Natural killer cell treated with Interleukin-12 subunit alpha and Interleukin-12 subunit beta and Interleukin-15 and Interleukin-18, amount 100 ng/mL, for 72 hours (primary cell): ENCODE measurements at places on chromosomes 2 and 18. TPM values are rescaled to one million over a fixed set of nuclear protein-coding genes. Genes with fewer than 3 reads are reported as not detected.

The CCDC85A gene
- not detected for total RNA-seq

The C2orf78 gene
- total RNA-seq: not detected

The IL36G gene
- not detected for total RNA-seq

The POTEI gene
- total RNA-seq: not detected

The GRB14 gene
- not detected for total RNA-seq

The SCYGR4 gene
- not detected for total RNA-seq

The IL1R2 gene
- not detected for total RNA-seq

The KIAA2012 gene
- total RNA-seq: not detected

The GALNT5 gene
- 0.10 TPM for total RNA-seq

The CROCC2 gene
- not detected for total RNA-seq

- DNase-seq: no peak
Observed at GRCh38 chr2:54332386-54332785, 76.4 kb upstream of the TSPYL6 start.

- peak; percentile 23 for DNase-seq
Observed at GRCh38 chr18:45825258-45826044, at the start of gene SIGLEC15. Gene SIGLEC15 (plus strand): TSS chr18:45825675. CDS start chr18:45825729, 54 bp downstream.

DNA sequence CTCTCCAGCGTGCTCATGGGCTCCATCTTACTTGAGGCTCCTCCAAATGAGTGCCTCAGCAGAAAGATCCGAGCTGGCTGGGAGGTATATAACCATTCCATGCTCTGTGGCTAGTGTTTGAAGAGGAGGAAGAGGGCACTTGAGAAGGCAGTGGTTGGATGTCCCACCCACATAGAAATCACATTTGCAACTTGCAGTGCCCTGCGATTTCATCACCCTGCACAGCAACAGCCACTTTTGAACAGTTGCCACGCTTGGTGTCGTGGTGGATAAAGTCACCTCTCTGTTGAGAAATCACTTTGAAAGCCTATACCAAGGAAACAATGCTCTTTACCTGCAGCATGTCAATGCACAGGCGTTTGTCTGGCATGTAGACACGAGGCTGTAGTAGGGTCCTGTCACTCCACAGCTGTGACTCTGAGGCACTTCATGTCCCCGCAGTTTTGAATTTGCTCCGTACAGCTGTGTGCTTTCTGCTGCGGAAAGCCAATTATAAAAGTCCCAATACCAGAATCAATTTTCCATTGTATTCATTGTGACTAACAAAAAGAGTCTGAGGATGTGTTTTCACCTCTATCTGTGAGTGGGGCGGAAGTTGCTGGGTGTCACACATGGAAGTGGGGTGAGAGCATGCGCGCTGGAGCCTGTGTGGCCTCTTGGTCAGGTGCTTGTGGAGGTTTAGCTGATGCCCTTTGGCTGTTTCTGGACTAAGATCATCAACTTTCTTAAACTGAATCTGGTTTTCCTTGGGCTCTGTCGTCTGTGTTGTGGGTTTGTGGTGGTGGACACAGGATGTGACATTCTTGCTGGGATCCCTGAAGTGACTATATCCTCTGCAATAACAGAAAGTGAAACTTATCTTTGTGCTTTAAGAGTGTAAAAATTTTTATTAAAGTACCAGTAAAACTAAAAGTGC lies 2.8 kb downstream of the CNDP2 start:
- peak; percentile 87 for DNase-seq

DNA sequence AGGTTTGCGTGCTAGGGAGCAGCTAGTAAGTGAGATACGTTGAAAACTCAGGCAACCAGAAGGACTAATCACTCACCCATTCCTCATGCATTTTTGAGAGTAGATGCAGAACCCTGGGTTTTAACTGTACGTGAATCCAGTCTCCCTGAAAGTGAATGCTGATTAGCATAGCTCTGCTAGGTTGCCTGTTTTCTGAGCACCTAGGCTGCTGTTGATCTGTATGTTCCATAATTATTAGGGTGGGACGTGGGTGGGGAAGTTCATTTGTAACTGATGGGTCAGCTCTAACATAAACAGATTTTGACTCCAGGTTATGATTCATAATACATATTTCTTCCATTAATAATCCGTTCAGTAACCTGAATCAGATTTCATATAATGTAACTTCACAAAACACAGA lies 379.0 kb upstream of the FANCL start:
- DNase-seq: no peak

- no peak for DNase-seq
Observed at GRCh38 chr2:38734299-38735058, 16.7 kb downstream of the SRSF7 start.

DNA sequence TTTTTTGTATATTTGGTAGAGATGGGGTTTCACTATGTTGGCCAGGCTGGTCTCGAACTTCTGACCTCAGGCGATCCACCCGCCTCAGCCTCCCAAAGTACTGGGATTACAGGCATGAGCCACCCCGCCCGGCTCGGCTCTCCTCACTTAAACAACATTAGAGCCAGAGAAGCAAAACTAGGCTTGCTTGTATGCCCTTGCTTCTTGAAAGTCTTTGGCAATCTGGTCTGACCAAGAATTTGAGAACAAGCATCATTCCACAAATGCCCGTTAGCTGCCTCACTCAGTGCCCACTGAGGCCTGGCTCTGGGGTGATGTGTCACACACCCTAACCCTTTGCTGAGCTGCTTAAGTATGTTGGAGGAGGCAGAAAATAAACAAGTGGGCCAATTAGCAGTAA lies 33.5 kb downstream of the SOWAHC start:
- DNase-seq: peak; percentile 16

- no peak for DNase-seq
Observed at GRCh38 chr2:85933753-85934594, 45.2 kb upstream of the ST3GAL5 start.

- DNase-seq: no peak
Observed at GRCh38 chr18:4455113-4455811, at the start of gene DLGAP1. Gene DLGAP1 (minus strand): TSS chr18:4455307.

DNA sequence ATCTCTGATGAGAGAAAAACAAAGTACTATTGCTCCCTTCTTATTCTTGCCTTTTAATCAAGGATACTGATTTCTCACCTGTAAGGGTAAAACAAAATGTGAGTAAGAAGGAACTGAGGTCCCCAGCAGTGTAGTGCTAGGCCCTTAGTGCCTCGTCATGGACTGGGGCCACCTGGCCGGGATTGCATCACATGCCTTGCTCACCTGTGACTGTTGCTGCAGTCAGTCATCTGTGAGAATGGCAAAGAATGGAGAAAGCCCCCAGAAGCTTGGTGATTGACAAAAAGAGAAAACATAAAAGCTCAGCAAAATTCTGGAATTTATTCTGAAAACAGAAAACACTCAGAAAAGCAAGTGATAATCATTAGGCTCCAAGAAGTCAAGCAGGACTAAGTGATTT lies 63.4 kb downstream of the SPATS2L start:
- DNase-seq: no peak

- peak; percentile 69 for DNase-seq
Observed at GRCh38 chr2:9712263-9712662, 81.5 kb upstream of the YWHAQ start.

GRCh38 chr2:38353402-38353801 lies 23.7 kb downstream of the ATL2 start:
- no peak for DNase-seq

GRCh38 chr2:1648241-1649102 lies 95.8 kb downstream of the PXDN start:
- no peak for DNase-seq

DNA sequence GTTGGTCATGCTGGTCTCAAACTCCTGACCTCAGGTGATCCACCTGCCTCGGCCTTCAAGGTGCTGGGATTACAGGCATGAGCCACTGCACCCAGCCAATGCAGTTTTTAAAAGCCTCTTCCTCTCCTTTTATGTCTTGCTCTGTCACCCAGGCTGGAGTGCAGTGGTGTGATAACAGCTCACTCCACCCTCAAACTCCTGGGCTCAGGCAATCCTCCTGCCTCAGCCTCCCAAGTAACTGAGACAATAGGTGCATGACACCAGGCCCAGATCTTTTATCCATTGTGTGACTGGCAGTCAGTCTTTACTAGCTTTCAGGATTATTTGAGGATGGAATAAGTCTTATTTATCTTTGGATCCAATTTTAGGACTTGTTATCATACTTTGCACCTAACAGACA lies 13.2 kb downstream of the KCTD18 start:
- no peak for DNase-seq

GRCh38 chr2:98134172-98135005 lies 47.4 kb downstream of the VWA3B start:
- DNase-seq: peak; percentile 79

DNA sequence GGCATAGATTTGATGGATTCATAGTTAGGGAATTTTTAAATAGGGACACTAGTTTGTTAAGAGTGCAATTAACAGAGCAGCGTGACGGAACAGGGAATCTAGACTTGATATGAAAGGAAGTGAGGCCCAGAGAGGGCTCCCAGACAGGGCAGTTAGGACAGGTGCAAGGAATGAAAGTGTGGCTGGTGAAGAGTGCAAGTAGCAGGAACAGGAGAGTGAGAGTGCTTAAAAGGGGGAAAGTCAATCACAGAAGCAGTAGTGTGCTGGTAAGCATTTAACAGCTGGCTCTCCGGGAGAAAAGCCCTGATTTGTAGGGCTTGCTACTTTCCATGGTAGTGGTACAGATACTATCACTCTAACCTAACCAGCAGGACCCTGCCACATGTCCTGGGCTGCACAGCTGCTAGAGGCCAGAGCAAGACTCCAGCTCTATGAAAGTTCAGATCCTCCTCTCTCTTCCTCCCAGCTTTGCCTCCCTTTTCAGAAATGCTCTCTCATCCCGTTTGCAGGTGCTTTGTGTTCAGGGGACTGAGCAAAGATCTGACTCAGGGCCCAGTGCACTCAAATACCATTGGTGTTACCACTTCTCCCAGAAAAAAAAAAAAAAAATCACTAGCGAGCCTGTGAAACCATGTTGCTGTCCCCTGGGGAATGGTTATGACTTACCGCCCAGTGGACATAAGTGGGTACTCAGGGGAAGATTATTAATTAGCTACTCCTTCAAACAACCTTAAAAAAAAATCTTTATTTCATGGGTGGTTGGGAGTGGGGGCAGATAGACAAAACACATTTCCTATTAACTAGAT lies 18.1 kb upstream of the GCFC2 start:
- no peak for DNase-seq

- no peak for DNase-seq
Observed at GRCh38 chr2:1550076-1550475, 136.8 kb downstream of the TPO start.

- DNase-seq: no peak
Observed at GRCh38 chr18:48453330-48454066, 44.3 kb upstream of the ZBTB7C start.

GRCh38 chr2:5442736-5443135 lies 249.4 kb upstream of the SOX11 start:
- DNase-seq: no peak

DNA sequence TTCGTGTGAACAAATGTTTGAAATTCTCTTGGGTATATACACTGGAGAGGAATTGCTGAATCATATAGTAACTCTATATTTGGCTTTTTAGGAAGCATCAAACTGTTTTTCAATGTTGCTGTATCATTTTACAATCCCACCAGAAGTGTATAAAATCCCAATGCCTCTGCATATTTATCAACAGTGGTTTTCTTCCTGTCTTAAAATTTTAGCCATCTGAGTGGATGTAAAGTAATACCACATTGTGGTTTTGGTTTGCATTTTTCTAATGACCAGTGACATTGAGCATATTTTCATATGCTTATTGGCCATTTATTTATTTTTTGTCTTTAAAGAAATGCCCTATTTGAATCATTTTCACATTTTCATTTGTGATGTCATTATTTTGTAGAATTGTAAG lies 22.8 kb upstream of the LRP1B start:
- DNase-seq: no peak

DNA sequence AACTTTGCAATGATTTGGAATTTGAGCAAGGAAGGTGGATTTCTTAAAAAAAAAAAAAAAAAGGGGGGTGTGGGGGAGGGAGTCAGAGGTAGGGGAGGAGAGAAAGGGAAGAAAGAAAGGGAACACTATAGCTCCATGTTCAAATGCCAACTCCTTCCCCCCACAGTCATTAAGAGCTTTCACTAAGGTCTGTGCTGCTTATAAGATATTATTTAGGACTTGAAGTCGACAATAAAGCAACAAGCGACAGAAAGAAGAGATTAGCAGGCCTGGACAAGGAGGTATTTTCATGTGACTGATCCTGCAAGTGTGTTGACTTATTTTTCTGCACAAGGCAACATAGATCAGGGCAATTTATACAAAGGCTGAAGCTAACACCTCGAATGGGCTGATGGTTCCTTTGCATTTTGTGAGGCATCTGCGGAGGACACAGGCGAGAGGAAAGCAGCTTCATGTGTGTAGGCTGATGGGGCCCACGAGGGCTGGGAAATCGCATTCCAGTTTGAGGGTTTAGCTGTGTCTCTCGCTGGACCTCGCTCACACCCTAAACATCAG lies 382.0 kb downstream of the SOX11 start:
- no peak for DNase-seq

DNA sequence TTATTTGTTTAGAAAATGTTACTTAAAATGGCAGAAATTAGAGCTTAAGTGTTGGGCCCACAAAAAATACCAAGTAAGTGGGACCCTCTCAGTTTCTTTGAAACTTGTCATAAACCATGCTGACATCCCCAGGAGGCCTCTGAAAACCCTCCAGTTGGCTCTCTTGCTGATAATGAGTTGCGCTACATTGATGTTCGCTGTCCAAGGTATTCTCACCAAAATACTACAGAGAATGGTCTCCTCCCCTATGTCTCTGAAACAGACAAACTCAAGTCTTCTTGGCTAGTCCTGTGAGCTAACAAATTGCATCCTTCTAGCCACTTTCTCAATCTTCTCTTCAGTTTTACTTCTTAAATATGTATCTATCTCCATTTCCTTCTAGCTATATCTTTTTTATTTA lies 669.4 kb downstream of the IRS1 start:
- no peak for DNase-seq

DNA sequence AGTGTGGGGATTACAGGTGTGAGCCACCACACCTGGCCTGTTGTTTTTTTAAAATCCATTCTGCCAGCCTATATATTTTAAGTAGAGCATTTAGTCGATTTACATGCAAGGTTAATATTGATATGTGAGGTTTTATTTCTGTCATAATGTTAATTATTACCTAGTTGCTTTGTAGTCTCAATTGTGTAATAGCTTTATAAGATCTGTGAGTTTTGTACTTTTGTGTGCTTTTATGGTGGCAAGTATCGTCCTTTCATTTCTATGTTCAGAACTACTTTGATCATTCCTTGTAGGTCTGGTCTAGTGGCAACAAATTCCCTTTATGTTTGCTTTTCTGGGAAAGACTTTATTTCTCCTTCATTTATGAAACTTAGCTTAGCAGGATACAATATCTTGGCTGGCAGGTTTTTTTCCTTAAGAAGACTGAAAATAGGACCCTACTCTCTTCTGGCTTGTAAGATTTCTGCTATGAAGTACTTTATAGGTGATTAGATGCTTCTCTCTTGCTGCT lies 51.0 kb upstream of the FAM117B start:
- DNase-seq: no peak

- no peak for DNase-seq
Observed at GRCh38 chr2:8171608-8172007, 510.2 kb upstream of the ID2 start.

DNA sequence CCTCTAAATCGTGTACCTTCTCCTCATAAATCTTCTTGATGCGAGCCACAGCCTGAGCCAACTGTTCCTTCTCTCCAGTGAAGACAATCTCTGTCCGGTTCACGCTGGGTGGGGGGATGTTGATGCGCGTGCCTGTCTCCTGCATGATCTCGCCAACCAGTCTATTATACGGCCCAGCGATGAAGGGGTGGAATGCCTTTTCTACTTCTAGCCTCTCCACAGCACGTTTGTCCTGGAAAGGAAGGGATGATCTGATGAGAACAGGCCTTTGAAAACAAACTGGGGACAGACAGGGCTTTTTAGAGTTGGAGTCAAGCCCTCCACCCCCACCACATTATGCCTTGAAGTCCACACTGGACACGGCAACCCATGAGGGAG lies 59.3 kb downstream of the HDLBP start:
- DNase-seq: no peak
